ENCODE measurements at places on chromosomes 2 and 18. TPM values are rescaled to one million over a fixed set of nuclear protein-coding genes. Genes with fewer than 3 reads are reported as not detected.
A peak's percentile ranks its signal among the peaks of the same experiment; 100 is the strongest.

DNA sequence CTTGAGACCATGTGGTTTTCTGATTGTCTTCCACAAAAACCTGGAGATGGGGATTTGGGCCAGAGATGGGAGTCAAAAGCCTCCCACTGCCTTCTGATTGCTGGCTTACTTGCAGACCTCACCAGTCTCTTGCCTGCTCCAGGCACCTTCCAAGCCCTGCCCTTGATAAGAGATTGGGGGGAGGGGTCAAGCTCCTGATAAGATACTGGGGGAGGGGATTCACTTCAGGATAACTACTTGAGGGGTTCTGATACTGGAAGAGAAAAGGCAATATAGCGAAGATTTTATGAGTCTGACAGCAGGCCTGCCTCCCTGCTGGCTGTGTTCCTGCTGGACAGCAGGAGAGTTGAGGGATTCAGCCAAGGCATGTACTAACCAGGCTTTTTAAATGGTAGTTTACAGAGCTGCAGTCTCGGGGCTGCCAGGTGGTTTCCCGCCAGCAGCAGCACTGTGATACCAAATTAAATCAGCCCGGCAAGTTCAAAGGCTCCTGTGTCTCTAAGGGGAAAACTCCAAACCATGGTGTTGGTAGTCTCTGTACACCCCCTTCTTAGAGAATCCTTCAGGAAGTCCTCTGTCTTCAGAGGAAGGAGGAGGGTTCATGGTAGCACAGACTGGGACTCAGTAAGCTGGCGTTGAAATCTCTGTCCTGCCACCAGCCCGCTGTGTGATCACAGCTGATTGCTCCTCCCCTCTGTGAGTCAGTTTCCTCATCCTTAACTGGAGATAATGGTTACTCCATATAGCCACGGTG, 58.3 kb downstream of the FBXO36 start:
- peak; percentile 6 for DNase-seq

DNA sequence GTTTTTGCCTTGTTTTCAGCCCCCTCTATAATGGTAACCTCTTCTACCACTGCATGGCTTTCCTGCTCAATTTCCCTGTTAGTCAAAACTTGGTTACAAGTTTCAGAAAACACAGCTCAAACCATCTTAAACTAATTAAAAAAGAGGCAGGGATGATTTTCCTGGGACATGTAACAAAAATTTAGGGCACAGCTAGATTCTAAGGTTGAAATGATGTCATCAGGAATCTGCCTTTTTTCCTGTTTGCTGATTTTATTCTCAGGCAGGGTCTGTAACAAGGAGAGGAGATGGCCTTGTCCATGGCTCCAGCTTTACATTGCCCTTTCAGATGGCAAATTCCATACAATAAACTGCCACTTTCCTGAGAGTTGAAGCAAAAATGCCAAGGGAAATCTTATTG, 157.9 kb upstream of the CREB1 start:
- DNase-seq, result no peak

GRCh38 chr2:118223511-118223991, 135.3 kb downstream of the INSIG2 start:
- no peak for DNase-seq

- no peak for DNase-seq
These were observed 301.1 kb downstream of the CCDC85A start for GRCh38 chr2:56484906-56485305.

The VWA3B gene
- not detected for total RNA-seq

The INHBB gene
- 0.34 TPM for total RNA-seq
